ENCODE measurements at places on chromosomes 1 and 21.

DNA sequence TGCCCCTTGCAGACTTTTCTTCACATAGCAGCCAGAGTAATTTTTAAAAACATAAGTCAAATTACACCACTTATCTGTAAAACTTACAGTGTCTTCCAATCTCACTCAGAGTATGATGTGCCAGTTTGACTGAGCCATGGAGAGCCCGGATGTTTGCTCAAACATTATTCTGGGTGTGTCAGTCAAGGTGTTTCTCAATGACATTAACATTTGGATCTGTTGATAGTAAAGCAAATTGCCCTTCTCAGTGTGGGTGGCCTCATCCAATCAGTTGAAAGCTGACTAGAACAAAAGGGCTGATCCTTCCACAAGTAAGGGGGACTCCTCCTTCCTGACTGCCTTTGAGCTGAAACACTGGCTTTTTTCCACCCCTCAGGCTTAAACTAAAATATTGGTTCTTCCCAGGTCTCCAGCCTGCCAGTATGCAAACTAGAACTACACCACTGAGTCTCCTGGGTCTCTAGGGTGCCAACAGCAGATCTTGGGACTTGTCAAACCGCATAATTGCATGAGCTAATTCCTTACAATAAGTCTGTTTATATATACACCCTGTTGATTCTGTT, 157.9 kb upstream of the CTTNBP2NL start:
- DNase-seq: no peak

- DNase-seq: no peak
These were observed 14.5 kb upstream of the IKBKE start for GRCh38 chr1:206455666-206456344.

- no peak for DNase-seq
These were observed 736.9 kb upstream of the ADAMTS5 start for GRCh38 chr21:27703791-27704190.

DNA sequence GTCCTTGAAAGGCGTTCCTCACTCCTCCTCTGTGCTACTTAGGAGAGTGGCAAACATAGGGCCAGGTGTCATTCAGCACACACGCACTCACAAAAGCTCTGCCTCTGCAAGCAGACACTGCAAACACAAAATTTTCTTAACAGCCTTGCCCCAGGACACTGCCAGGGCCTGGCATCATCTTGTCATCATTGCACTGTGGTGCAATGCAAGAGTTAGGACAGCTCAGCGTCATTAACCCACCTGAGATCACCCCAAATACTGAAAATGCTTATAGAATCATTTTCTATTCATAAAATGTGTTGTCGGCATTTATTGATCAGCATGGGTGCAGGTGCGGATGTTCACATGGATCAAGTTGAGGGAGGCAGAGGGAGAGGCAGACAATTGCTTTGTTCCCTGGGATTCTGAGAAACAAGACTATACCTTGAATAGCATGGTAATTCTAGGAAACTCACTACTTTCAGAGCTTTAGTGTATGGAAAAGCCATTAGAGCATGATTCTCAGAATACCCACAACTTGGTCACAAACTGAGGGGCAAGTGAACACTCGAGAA, 3.0 kb downstream of the ADAM30 start:
- DNase-seq: no peak

DNA sequence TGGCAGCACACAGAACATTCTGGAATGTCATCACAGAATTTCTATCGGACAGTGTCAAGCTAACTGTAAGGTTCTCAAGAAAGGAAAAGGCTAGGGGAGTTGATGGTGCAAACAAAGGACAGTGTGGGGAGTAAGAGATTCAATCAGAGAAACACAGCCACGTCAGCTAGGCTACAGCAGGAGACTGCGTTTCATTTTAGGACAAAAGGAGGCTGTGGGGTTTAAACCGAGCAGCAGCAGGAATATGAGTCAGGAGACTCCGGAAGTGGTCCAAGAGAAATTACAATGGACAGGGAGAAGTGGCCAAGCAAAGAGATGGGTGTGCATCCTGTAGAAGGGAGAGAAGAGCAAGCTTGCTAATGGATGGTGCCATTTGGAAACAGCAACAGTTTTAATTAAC, 37.4 kb upstream of the C1orf198 start:
- no peak for DNase-seq

- no peak for DNase-seq
These were observed 202.4 kb downstream of the URB2 start for GRCh38 chr1:229828461-229828860.

DNA sequence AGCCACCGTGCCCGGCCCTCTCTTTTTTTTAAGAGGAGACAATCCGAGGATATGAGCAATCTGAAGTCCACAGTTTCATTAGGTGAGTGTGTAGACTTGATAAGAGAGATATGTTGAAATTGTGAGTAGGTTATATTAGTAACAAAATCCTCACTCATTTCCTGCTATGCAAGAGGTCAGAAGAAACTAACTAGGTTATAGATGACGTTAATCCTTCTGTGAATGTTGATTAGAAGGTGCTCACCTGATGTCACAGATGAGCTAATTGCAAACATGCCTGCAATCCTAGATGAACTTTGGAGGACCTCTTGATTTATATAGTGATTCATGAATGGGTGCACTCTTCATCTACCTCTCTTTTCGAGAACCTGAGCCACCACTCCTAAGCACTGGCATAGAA, 29.3 kb downstream of the NTMT2 start:
- DNase-seq: no peak

Data from CD4-positive, alpha-beta T cell treated with Interleukin-6 at 100 ng/mL for 8 hours (primary cell).